Lower lobe of right lung (tissue), 2 donors: ENCODE measurements at places on chromosomes 7 and 10. TPM values are rescaled to one million over a fixed set of nuclear protein-coding genes. Genes with fewer than 3 reads are reported as not detected.

The EIF4EBP2 gene
- total RNA-seq, result 77.2 TPM

The MLXIPL gene
- total RNA-seq, result 10.7 TPM

- no peak for DNase-seq
Measured at GRCh38 chr10:71582019-71582418, 137.6 kb downstream of the C10orf105 start.

DNA sequence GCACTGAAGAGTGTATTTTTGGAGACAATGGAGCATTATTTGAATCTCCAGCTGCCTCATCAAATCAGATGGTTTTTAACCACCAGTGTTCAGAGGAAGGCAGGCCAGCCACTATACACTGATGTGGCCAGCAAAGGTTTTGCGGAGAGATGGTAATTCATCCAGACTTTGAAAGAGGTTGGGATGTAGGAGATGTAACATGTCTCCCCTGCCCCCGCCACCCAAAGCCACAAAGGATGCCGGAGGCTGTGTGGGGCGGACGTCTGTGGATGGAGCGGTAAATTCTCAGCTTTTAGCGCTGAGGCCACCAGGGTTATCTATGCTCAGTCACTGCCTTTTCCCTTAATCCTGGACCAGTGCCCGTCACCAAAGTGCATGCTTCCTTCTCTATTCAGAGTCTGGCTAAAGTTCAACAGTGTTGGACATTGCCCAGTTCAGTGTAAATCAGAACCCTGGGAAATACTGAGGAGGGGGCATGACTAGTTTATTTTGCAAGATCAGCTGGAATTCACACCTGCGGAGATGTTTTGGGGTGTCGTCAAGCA, 3.7 kb upstream of the TRIP6 start:
- no peak for DNase-seq

GRCh38 chr10:77909749-77910375, 16.7 kb downstream of the DLG5 start:
- DNase-seq, result no peak
